ENCODE measurements at places on chromosomes 6 and 20.

DNA sequence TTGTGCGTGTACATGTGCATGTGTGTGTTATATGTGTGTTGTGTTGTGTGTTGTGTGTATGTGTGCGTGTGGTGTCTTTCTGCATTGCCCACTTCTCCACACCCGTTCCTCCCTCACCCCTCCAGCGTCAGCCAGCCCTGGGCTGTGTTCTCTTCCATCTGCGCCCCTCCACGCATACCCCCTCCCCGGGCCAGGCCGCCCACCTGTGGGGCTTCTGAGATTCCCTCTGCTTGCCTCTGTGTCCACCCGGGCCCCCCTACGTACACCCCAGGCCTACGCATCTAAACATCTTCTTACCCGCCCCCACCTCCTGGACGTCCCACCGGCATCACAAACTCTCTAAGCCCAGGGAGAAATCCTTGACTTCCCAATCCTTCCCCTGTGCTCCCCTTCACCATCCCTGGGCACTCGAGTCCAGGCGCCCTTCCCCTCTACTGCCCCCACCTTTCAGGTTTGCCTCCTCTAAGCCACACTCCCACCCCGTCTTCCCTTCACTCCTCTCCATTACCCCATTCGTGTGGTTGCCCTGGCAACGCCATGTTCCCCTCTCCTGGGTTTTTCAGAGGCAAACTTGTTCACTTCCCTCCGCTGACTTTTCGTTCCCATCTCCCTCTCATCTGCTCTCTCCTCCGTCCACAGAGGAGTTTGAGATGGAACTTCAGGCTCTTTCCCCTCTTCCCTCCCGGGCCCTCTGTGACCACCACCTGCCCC lies 81.7 kb upstream of the NNAT start:
- DNase-seq, result no peak

- DNase-seq, result no peak
Observed at GRCh38 chr20:17391127-17391771, 139.9 kb downstream of the BFSP1 start.

DNA sequence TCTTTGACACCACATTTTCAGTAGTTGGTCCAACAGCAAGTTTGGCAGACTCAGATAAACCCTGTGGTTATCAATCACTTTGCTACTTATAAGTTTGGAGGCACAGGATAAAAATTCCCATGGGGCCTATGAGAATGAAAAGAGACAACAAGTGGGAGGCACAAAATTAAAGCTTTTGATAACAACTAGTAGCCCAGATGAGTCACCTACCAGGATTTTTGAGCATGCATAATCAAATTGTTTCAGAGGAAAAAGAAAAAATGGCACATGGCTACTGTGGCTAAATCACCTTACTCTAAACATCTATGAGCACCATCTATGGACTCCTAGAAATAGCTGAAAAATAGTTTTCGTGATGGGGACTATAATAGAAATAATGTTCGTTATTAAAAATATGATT lies 40.8 kb upstream of the BMP5 start:
- no peak for DNase-seq

- no peak for DNase-seq
Observed at GRCh38 chr6:1917626-1918371, 308.1 kb downstream of the FOXC1 start.

GRCh38 chr6:14635195-14635594 lies 517.6 kb downstream of the CD83 start:
- DNase-seq, result no peak

GRCh38 chr6:22904431-22904830 lies 335.1 kb downstream of the HDGFL1 start:
- no peak for DNase-seq

GRCh38 chr6:56370561-56371211 lies 123.3 kb upstream of the COL21A1 start:
- no peak for DNase-seq

Data from activated naive CD4-positive, alpha-beta T cell (primary cell).